ENCODE measurements at places on chromosomes 12 and 14.
A peak's percentile ranks its signal among the peaks of the same experiment; 100 is the strongest.

GRCh38 chr12:28202374-28203130 lies 12.3 kb downstream of the CCDC91 start:
- no peak for DNase-seq

GRCh38 chr12:94126067-94126466 lies 22.3 kb upstream of the PLXNC1 start:
- DNase-seq: no peak

GRCh38 chr14:75238756-75239455 lies 39.7 kb upstream of the FOS start:
- no peak for DNase-seq

DNA sequence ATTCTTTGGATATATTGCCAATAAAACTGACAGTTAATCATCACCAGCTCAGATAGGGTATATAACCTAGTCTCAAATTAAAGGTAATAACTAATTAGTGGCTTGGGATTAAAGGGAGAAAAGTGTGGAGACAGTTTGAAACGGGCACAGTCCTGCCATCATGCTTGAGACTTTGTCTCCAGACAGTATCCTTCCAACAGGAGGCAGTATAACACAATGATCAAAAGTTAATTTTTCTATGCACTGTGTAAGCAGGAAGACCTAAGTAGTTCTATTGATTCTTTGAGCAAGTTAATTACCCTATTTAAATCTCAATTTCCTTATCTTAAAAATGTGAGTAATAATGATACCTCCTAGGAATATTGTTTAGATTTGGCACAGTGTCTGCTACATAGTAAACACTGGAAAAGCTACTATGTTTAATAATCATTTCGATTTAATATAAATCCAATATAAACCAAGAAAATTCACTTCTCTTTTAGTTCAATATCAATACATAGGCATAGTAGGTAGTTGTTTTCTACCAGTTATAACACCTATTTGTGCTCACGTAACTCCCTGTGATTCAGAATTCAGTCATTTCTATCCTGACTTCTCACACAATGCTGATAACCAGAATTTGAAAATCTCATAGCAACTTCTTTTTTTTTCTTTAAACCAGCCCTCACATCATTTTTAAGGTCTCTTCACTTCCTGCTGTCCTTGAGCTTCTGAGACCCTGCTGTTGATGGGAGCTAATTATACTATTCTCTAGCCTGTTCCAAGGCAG lies 53.7 kb downstream of the GALNT4 start:
- no peak for DNase-seq

GRCh38 chr14:103056322-103057027 lies 874 bp downstream of the CDC42BPB start:
- DNase-seq: no peak

DNA sequence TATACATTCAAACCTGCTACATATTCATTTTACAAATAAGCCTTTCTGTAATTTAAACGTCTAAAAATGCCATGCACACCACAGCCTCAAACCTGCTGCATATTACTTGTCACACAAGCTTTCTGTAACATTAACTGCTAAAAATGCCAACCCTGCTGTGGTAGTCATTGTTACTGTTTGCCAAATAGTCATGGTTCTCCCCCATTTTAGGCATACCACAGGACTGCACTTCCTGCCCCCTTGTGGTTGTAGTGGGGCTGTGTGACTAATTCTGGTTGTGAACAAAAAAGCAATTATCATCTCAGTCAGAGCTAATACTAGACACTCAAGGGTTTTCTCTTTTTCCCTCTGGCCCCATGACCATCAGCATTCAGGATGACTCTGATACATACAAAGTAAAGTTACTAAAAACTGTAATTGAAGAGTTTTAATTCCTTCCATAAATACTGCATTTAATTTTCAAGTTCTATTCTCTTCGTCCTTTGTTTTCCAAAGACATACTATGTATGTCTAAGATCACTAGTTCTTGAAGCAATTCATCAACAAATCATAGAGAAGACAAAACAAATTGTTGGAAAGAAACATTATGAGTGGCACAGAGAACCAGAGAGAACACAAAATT lies 5.7 kb upstream of the SLC35F4 start:
- no peak for DNase-seq

GRCh38 chr14:35400648-35401421 lies 3.7 kb downstream of the NFKBIA start:
- no peak for DNase-seq

DNA sequence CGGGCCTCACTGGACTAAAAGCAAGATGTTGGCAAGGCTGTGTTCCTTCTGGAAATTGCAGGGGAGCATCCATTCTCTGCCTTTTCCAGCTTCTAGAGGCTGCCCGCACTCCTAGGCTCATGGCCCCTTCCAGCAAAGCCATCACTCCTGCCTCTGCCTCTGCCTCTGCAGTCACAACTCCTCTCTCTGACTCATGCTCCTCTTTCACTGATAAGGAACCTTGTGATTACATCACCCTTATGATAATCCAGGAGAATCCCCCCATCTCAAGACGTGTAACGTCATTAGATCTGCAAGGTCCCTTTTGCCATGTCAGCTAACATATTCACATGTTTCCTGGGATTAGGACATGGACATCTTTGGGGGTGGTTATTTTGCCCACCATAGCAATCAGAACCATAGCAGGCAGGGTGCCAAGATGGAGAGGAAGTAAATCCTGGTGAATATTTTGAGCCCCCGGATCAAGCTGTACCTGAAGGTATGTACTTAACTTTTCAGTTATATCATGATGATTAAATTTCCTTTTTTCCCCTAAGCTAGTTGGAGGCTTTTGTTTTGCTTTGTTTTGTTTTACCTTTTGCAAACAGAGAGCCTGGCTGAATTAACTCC lies 123.6 kb downstream of the SCARB1 start:
- DNase-seq: no peak

DNA sequence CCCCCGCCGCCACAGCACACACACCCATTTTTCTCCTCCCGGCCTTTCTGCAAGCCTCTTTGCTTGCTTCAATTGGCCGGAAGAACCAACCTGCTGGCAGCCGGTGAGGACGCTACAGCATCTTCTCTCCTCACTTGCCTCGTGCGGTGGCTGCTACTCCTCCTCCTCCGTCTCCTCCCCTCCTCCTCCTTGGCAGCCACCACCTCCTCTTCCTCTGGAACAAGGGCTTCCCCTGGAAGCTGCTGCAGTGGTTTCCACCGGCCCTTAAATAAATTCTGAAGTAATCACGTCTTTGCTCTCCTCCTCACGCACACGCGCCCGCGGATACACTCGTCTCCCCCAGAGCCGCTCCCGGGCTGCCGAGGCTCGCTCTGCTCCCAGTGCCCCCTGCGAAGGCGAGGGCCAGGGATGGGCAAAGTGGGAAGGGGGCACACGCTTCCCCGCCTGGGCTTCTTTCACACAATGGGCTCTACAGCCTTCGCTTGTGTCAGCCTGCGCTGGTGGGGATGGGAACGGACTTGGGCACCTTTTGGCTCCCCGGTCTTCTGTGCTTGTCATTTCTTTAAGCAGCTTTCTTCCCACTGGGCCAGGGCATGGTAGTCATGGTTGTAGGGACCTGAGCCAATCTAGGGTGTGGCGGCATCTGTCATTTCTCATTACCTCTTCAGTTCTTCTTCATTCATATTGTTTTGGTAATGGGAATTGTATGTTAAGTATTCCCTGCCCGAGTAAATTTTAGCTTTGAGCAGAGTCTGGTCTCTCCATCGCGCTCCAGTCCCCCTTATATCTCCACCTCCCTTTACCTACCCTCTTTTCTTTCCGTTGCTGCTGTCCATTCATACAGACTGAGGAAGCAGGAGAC lies at the start of gene PPFIA2:
TSS of gene PPFIA2 (minus strand) at position 161 of the 862 bp plus-strand sequence.
- peak; percentile 12 for DNase-seq

DNA sequence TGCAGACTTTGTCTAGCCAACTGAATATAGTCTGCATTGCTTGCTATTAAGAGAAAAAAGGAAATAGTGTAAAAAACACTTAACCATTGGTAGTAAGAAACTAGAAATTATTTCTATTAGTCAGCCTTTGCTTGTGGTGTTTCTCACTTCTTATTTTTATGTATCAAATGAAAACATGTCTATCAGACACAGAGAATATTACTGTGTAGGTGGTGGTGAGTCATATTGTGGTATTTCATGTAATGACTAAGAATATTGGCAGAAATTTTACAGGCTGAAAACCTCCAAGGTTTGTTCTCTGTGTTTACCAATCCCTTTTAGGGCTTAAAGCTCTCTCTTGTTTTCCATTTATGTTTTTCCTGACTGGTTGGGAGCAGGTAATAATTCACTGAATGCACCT lies 87.2 kb downstream of the DAAM1 start:
- no peak for DNase-seq

DNA sequence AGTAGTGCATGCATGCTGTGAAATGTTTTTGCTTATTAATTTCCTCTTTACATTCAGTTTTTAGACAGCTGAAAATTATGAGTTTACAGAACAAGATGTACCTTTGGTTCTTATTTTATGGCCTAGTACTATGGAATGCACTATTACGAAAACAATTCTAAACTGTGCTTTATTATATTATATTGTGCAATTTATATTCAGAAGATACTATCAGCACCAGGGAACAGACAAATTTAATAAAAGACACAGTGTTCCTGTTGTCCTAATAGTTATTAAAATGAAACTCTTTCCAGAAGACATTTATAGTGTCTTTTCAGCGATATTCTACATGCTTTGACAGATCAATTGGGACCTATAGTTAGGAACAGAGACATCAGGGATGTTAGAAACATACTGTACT lies 427.3 kb downstream of the BTG1 start:
- no peak for DNase-seq

GRCh38 chr12:41076114-41076513 lies 112.0 kb upstream of the PDZRN4 start:
- DNase-seq: no peak

DNA sequence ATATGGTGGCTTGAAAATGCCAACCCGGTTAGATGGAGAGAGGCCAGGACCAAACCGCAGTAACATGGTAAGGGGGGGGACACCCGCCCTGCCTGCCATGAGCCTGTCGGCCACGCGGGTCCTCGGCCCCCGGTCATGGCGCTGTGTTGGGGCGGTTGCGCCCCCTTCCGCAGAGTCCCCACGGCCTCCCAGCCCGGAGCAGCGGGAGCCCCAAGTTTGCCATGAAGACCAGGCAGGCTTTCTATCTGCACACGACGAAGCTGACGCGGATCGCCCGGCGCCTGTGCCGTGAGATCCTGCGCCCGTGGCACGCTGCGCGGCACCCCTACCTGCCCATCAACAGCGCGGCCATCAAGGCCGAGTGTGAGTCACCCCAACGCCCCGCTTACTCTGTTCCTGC lies 10.1 kb upstream of the CRIP2 start:
- no peak for DNase-seq

DNA sequence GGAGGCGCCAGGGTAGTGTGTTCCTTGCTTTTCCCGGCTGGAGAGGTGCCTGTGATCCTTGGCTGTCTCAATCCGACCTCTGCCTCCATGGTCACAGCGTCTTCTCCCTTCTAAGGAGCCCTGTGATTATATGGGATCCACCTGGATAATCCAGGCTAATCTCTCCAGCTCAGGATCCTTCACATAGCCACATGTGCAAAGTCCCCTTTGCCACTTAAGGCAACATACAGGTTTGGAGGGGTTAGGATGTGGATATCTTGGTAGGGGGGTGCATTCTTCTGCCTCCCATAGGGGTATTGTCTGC lies 1.2 kb upstream of the HVCN1 start:
- no peak for DNase-seq

DNA sequence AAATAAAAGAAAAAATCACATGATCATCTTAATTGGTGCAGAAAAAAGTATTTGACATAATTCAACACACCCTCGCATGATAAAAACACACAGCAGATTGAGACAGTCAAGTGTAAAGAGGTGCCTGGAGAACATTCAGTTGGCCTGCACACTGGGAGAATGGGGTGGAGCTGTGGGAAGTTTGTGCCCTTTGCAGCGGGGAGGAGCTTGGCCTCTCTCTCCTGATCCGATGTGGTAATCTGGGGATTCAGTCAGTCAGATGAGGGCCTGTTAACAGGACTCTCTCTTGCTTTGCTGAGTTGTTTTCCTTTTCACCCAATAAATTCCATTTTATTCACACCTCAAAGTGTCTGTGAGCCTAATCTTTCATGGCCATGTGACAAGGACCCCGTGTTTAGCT lies 5.9 kb downstream of the SERPINA6 start:
- no peak for DNase-seq

GRCh38 chr14:74414403-74415114 lies 11.5 kb downstream of the SYNDIG1L start:
- no peak for DNase-seq

- no peak for DNase-seq
These were observed 18.1 kb upstream of the HSP90B1 start for GRCh38 chr12:103912069-103912468.

- DNase-seq: peak; percentile 53
These were observed 18.7 kb downstream of the DAD1 start for GRCh38 chr14:22570132-22570949.

DNA sequence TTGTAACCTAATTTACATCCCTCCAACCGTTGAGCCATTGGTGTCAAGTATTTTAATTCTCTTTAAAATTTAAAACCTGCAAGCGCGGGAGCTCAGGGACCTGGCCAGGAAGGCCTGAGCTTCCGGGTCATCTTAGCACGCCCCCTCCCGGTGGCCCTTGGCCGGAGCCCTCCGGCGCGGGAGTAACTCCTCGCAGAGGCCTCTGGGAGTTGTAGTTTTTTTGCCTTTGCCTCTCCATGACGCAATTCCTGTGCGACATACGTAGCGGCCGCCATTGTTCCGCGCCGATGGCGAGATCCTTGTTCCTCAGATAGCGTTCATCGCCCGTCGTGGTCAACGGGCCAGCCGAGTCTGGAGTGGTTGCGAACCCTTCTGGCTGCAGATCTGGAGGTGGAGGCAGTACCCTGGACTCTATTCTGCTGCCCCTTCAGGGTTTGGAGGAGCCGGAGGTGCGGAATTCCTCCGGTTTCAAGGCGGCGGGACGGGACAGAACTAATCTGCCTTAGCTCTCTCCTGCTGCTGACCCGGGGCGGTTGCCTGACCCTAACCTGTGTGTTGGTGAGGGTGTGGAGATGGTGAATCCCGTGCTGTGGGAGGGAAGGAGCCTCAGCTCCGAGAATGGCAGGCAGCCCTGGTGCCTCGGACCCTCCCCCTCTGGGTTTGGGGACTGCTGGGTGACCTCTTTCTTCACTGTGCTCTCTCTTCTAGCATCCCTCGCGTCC lies at the start of gene ZNF268:
TSS of gene ZNF268 (plus strand) at position 258 of the 722 bp plus-strand sequence. CDS start 503 bp downstream, outside the sequence.
- DNase-seq: peak; percentile 87

DNA sequence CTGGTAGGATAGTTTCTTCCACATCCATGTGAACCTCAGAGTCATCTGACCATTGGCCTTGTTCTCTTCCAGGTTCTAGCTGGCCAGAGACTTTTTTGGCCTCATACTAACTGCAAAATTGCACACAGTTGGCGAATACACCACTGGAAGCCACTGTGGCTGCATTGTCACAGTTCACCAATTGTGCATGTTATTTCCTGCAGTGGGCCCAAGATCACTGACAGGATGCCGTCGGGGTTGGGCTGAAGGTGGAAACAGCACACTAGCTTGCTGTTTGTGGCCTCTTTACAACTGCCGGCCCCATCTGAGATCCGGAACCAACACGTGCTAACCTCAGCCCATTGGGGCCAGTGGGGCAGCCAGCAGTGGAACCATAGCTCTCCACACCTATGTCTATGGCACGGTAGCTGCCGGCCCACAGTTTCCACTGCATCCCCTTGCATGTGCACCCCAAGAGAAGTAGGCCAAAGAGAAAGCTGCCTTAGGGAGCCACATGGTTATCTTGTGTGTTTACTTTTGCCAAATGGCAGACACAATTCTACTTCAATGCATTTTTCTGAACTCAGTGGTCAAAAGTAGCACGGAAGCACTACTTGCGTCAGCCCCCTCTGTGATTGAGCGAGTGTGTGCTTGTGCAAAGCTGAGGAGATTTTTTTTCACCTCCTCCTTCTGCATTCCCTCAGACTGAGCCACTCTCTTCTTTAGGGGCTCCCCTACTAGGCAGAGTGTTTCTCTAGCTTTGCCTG lies 464.0 kb downstream of the RAD51B start:
- DNase-seq: no peak
